ENCODE measurements at places on chromosomes 2 and 18. TPM values are rescaled to one million over a fixed set of nuclear protein-coding genes. Genes with fewer than 3 reads are reported as not detected.

The ZNF532 gene
- total RNA-seq, result 77.1 TPM

GRCh38 chr2:53744395-53745065, 23.1 kb upstream of the CHAC2 start:
- H3K36me3 ChIP-seq, result no peaks in the 10 kb centered on the region
- no peak overlapping the region for H3K27ac ChIP-seq
- H3K4me3 ChIP-seq, result no peak overlapping the region
- H3K27me3 ChIP-seq, result no peaks in the 10 kb centered on the region

The APOB gene
- total RNA-seq, result not detected

GRCh38 chr2:153880926-153881325, 9.2 kb downstream of the GALNT13 start:
- no peak overlapping the region for H3K4me3 ChIP-seq
- no peak overlapping the region for H3K27ac ChIP-seq
- DNase-seq, result no peak
- H3K4me1 ChIP-seq, result no peaks in the 10 kb centered on the region

DNA sequence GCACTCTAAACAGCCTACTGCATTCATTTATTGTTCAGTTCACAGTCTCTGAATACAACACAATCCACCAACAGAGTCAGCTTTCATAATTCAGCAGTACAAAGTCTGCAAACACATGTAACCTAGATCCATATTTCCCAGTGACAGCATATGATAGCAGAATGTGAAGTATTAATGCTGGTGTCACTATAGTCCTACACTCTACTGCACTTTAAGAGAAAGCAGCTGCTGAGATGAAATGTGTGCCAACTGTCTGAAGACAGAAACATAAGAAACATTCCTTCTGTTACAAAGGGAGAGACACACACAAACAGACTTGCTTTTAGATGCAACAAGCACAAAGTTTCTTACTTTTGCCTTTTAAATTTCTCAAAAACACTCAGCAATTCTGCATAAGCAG, 441.8 kb downstream of the ZEB2 start:
- H3K4me1 ChIP-seq, result peaks cover 21% of the 10 kb centered on the region
- H3K27ac ChIP-seq, result no peak overlapping the region
- no peak overlapping the region for H3K4me3 ChIP-seq
- DNase-seq, result no peak
- no peaks in the 10 kb centered on the region for H3K27me3 ChIP-seq
- no peaks in the 10 kb centered on the region for H3K36me3 ChIP-seq

The RIT2 gene
- not detected for total RNA-seq

GRCh38 chr2:210687786-210688470, 131.5 kb downstream of the CPS1 start:
- no peaks in the 10 kb centered on the region for H3K4me1 ChIP-seq
- DNase-seq, result no peak
- H3K36me3 ChIP-seq, result no peaks in the 10 kb centered on the region
- no peaks in the 10 kb centered on the region for H3K27me3 ChIP-seq
- no peak overlapping the region for H3K4me3 ChIP-seq

- DNase-seq, result no peak
- H3K4me3 ChIP-seq, result no peak overlapping the region
- H3K36me3 ChIP-seq, result no peaks in the 10 kb centered on the region
- H3K27me3 ChIP-seq, result no peaks in the 10 kb centered on the region
These were observed 236.3 kb upstream of the RASGRP3 start for GRCh38 chr2:33240178-33240577.

DNA sequence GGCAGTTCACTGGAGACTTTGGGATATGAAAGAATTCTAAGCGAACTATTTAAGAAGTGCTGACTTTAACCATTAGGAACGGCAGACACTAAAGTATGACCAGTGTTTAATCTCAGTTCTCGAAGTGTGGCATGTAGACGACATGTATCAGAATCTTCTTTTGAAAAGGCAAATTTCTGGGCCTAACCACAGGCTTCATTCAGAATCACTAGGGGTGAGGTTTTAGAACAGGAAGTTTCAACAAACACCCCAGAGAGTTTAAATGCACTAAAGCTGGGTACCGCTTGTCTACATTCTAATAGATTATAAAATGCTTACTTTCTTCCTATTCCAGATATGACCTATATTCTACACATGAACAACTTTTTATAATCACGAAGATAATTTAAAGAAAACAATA, 180.3 kb downstream of the ANKRD44 start:
- H3K27ac ChIP-seq, result no peak overlapping the region
- H3K4me1 ChIP-seq, result peaks cover 4% of the 10 kb centered on the region
- no peak overlapping the region for H3K4me3 ChIP-seq

The VWA3B gene
- total RNA-seq, result not detected

DNA sequence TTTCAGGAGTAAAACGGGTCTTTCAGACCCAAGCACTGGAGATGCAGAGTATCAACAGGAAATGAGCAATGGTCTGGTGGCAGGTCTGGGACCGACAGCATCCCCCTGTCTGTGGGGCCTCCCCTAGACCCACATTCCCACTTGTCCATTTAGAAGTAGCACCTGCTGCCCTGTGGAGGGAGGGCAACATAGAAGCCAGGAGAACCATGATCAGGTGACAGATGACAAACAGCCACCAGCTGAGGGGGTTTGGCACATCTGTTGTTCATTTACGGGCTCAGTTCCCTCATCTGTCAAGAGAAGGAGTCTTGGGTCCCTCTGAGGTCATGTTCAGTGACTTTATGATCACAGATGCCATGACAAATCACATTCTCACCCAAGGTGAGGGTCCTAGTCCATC, 77.9 kb upstream of the SLC66A3 start:
- H3K27me3 ChIP-seq, result no peaks in the 10 kb centered on the region
- H3K36me3 ChIP-seq, result no peaks in the 10 kb centered on the region
- H3K4me1 ChIP-seq, result no peaks in the 10 kb centered on the region
- no peak overlapping the region for H3K27ac ChIP-seq
- H3K4me3 ChIP-seq, result no peak overlapping the region

GRCh38 chr2:24853046-24853445, 59.8 kb downstream of the CENPO start:
- no peak overlapping the region for H3K27ac ChIP-seq
- peaks cover 37% of the 10 kb centered on the region for H3K4me1 ChIP-seq
- no peak overlapping the region for H3K4me3 ChIP-seq
- no peak for DNase-seq
